ENCODE measurements at places on chromosomes 2 and 18. TPM values are rescaled to one million over a fixed set of nuclear protein-coding genes. Genes with fewer than 3 reads are reported as not detected.

The ZNF521 gene
- total RNA-seq, result 5.0 TPM

The GRHL1 gene
- not detected for total RNA-seq

The ALPG gene
- not detected for total RNA-seq

The COL3A1 gene
- total RNA-seq, result 106 TPM

The BOLL gene
- total RNA-seq, result not detected

The CD226 gene
- 0.10 TPM for total RNA-seq

The STK39 gene
- total RNA-seq, result 34.2 TPM

The SLC30A3 gene
- not detected for total RNA-seq

The RIT2 gene
- total RNA-seq, result not detected

The ESCO1 gene
- 7.3 TPM for total RNA-seq

The ECEL1 gene
- not detected for total RNA-seq

The C2orf78 gene
- total RNA-seq, result not detected

The ZNF385B gene
- not detected for total RNA-seq

The GYPC gene
- 49.1 TPM for total RNA-seq

The MFSD2B gene
- total RNA-seq, result not detected

The LIMS4 gene
- 0.26 TPM for total RNA-seq

The FAHD2A gene
- total RNA-seq, result 36.3 TPM

The GPR45 gene
- total RNA-seq, result not detected

The PLGLB1 gene
- total RNA-seq, result not detected

The IL1F10 gene
- not detected for total RNA-seq

The VWA3B gene
- not detected for total RNA-seq

The PTPRN gene
- not detected for total RNA-seq

The ATP6V1C2 gene
- total RNA-seq, result not detected
